NCI-H1105 (cell line): ENCODE measurements at places on chromosomes 7 and 10.

DNA sequence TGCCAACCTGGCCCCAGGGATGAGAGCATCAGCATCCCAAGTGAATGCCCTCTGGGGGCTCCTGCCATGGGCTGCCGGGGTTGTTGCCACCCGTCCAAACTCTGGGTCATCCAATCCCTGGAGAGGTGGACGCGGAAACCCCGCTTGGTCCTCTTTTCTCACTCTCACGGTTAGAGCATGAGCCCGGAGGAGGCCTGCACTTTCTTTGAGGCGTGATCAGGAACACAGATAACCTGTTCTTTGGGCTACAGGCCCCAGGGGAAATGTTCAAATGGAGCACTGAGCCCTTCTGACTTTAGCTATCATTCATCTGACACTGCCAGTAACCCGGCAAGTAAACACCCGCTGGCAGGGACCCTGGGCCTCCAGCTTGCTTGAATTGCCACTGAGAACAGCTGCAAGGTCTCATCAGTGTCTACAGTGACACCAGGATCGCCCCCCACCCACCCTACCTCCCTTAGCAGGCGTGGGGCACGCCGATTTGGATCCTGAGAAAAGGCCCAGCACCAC is 29.4 kb upstream of the SLF2 start:
- no peak for DNase-seq

- no peak for DNase-seq
Observed at GRCh38 chr10:60310740-60311139, 78.9 kb downstream of the ANK3 start.

- no peak for DNase-seq
Observed at GRCh38 chr10:63976538-63976937, 455.3 kb downstream of the REEP3 start.

DNA sequence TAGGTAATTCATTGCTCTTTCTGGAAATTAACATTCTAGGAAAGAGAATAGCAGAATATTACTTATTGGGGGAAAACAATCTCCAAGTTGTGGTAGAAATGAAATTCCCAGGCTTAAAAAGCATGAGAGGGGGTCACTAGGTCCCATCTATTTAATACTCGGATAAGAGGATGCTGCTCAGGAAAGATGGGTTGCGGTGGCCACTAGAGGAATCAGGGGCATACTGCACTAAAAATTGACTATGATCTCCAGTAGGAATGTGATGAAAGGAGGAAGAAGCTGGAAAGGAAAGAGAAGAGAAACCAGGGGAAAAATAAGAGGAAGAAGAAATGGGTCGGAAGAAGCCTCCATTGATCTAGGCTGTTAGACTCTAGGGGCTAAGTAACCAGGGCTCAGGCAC is 192.8 kb downstream of the GPAM start:
- no peak for DNase-seq
